MV-4-11 (cell line): ENCODE measurements at places on chromosomes 1 and 21.

- no peak for DNase-seq
Measured at GRCh38 chr1:192022827-192023226, 135.4 kb upstream of the RGS18 start.

DNA sequence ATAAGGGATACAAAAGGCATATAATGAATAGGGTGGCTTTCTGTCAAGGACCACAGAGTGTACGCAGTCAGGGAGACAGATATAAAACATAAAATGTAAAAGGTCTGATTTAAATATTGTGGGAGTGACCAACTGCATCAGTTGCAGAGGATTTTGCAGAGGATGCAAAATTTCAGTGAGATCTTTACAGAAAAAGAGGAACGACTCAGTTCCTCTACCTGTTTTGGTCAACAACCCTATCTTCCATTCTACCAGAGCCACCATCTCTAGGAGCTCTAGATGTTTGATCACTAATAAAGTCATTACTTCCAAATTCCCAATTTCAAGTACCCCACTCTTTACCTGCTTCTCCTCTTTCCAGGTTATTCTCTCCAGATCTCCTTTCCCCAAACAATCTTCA is 16.5 kb downstream of the SOD1 start:
- peak; percentile 41 for DNase-seq

GRCh38 chr21:33848249-33848953 is 67.2 kb downstream of the ATP5PO start:
- no peak for DNase-seq

DNA sequence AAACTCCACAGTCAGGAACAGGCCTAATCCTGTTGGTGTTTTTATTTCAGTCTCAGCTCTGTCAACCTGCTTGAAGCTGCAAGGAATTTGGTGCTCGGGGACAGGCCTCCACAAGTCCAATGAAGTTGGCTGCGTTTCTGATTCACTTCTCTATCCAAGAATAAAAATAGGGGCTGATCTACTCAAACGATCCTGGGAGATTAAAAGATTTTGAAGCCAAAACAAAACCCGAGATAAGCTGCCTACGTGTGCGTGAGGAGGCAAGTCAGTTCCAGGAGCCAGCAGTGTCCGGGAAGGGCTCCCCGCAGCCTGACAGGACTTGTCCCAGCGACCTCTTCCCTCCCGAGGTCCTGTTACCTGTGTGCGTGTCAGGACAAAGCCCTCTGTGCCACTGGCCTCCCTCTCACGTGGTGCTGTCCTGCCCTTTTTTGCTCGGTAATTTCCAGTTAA is 98.0 kb downstream of the ETS2 start:
- no peak for DNase-seq

DNA sequence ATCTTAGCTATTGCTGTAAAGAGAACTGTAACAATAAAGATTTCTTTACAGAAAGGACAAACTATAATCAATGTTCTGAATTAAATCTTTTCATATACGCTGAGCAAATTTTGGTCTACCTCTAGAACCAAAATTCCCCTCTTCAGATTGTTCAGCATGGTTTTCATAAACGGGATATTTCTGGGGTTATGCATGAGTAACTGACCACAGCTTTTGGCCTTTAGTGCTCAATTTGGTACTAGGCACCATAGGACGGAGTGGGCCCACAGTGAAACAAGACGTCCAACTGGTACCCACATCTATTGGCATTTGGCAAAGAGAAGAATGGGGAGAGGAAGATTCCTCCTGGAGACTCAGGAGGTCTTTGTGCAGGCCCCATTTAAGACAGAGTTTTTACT is 184.5 kb downstream of the TGFBR3 start:
- no peak for DNase-seq

DNA sequence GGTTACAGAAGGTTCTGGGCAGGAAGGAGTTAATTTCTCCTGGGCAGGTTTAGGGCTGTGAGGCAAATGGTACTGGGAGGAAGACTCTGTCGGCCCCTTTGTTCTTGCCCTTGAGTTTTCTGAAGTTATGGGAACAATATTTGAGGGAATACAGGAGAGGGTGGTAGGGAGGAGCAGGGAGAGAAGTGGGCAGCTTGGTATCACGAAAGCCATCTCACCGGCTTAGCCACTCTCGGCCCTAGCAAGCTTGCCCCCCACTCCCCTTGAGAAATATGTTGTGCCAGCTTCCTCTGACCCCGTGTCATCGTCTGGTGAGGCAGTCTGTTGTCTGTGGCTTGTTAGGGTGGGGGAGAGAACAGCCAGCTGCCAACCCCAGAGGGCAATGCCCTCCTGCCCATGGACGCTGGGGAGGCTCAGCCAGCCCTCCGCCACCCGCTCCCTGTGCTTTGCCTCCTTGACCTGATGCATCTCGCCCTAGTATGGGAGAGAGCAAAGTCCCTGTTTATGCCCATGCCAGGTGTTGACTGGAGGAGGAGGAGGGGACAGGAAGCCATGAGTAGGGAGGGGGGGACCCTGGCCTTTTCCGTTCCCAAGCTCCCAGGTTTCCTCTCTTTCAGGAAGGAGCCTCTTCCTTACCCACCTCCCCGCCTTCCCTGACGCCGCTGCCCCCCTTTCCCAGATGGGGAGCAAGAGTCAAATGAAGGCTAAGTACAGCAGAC is 1.2 kb downstream of the EFNA1 start:
- no peak for DNase-seq

DNA sequence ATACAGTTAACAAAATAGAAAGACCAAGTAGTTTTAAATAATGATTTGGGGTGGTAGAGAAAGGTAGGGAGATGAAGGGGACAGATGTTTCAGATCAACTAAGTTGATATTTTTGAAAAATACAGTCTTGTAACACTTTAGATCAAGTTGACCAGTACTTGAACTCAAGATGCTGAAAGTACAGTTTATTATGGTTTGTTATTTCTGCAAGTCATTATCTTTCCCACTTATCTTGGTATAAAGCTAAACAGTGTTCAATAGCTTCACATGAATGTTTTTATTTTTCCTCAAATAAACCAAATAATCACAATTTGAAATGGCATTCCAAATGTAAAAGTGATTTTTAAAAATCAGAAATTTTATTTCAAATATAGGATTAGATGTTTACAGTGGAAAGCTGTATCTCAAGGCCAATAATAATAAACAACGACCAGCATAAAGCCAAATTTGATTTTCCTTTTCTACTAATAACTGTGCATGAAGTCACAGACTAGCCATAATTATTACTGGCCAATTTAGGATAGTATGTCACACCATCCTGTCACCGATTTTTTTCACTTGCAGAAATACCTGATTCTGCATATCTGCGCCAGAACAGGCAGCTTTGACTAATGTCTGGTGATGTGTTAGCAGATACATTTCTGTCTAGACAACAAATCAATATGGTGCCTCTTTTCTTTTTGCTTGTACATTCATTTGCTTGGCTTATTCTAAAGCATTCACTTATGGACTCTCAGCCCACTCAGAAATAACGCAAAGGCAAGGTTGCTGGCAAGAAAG is 320.2 kb downstream of the TM2D1 start:
- no peak for DNase-seq

DNA sequence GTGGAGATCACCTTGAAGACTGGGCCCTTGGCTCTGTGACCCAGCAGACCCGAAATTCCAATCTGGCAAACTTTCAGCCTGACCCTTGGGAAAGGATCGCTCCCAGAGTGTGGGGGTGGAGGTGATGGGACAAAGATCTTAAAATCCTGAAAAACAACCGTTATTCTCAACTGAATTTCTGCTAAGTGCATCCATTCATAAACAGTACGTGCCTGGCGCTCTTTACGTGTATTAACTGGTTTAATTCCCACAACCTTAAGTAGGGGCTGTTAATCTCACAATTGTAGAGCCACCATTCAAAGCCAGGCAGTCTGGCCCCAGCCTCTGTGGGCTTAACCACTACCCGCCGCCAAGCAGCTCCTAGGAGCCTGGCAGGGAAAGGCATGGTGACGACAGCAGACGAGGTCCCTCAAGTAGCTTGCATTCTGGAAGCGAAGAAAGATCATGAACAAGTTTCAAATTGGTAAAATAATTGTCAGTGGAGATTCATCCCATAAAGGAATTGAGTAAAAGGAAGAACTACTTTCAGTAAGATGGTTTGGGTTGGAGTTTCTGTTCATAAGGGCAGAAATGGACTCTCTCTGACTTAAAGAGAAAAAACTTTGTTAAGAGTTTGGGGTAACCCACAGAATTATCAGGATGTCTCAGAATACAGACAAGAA is 11.4 kb upstream of the RGS16 start:
- peak; percentile 59 for DNase-seq

DNA sequence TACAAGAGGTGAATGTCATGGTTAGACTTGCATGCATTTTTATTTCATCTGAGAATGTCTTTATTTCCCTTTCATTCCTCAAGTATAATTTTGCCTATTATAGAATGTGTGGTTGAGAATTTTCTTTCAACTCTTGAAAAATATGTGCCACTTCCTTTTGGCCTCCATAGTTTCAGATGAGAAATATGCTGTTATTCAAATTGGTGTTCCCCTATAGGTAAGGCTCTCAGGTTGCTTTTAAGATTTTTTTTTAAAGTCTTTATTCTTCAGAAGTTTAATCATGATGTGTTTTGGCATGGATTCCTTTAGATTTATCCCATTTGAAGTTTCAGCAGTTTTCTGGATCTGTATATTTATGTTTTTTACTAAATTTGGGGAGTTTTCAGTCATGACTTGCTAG is 2.1 kb downstream of the MROH7 start:
- DNase-seq = no peak

DNA sequence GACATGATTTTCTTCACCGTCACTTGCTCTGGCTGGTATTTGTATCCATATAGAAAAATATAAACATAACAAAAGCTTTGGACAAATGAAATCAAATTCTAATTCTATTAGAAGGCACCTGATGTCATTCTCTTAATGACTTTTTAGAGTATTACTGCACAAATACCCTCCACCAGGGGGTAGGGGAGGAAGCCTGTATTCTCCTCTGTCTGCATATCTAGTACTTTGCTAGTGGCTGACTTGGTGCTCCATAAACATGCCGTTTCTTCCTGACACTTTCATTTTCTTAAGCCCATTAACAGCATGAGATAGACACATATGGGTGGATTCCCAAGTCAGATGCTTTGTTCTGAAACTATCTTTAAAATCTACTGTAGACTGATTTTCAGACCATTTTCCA is 20.6 kb upstream of the KCNJ15 start:
- DNase-seq = no peak

DNA sequence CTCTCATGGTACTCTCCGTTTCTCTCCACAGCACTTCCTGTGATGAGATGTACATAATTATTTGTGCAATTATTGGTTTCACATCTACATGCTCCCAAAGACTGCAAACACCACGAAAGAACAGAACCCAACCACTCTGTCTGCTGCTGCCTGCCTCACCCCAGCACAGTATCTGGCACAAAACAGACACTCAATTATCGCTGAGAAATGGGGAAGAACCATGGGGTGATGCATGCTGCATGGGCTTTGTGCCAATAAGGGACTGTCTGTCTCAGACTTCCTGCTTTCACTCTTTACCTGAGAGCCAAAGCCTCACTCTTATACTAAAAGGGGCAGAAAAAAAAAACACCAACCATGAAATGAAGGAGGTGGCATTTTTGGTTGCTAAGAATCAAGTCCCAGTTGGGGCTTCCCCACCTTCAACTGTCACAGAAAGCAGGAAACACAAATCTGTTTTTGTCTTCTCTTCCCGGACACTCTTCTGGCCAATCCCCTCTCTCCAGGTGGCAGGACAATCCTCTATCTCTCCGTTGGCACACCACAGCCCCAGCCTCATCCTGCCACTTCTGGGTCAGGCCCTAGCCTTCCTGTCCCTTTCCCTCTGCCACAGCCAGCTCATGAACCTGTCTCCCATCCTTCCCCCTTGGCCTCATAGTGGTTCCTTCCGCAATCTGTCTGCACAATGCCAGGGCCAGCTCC is 82.0 kb downstream of the TGFBR3 start:
- DNase-seq = peak; percentile 64

DNA sequence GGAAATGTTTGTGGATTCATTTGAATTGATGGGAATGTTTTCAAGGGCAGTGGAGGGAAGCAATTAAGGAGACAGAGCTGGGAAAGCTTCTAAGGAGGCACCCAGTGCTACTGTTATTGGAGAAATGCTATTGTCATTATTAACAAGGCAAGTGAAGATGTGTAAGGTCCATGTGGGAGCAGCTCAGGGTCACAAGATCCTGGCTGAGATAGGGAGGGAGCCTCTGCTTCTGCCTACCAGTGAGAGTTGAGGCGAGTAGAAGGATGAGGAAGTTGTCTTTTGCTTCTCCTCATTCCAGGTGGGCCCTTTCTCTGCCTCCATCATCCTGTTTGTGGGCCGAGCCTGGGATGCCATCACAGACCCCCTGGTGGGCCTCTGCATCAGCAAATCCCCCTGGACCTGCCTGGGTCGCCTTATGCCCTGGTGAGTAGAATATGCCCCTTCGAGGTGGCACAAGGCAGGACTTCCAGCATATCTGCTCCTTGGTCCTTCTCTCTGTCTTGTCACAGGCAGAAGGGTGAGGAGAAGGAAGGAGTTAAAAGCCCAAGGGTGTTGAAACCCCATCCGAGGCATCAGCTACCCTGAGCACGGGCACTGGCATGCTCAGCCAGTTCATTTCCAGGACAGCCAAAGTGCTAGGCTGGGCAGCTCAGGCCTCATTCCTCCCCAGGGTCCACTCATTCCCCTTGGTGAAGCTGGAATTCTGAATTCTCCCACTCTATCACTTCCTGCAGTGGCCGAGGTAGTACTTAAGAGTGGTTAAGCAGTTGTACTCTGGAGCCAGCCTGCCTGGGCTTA is 3.7 kb downstream of the MFSD2A start:
- DNase-seq = no peak

DNA sequence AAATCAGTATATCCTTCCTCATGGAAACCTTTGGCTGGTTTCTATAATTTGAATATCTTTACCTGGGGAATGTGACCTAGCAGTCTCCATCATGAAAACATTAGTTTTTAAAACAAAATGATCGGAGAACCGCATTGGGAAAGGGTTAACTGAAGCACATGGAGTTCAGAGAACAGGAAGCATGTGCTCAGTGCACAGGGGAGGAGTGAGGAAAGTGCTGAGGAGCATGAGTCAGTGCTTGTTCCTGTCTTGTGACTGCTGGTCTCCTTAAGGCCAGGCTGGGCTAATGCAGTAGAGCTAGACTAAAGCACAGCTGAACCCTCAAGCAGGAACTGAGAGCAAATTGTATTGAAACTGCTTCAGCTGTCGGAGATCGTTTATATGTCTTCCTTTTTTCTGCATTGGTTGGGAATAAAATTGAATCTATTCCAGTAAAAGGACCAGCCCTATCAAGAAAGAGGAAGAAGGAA is 5.8 kb downstream of the IFI16 start:
- peak; percentile 99 for DNase-seq

DNA sequence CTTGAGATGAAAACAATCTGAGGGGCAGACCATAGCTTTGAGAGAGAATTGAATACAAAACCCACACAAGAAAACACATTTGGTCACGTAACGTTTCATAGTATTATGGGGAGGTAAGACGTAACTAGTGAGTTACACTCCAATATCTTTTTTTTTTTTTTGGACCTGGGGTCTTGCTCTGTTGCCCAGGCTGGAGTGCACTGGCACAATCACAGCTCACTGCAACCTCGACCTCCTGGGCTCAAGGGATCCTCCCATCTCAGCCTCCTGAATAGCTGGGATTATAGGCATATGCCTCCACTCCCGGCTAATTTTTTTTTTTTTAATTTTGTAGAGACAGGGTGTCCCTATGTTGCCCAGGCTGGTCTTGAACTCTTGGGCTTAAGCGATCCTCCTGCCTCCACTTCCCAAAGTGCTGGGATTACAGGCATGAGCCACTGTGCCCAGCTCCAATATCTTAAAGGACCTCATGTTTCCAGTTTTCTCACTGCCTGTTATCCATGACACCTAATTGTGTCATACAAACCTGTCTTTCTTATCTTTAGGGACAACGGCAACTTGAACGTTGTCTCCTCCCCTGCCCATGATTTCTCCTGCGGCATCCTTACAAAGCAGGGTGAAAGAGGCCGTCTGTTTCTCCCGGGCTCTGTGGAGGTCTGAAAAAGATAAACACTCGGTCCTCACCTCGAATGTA is 5.3 kb downstream of the TRIM45 start:
- no peak for DNase-seq
